Left hindlimb (tissue), 1 donor: ENCODE measurements at places on chromosomes 3 and 15.

DNA sequence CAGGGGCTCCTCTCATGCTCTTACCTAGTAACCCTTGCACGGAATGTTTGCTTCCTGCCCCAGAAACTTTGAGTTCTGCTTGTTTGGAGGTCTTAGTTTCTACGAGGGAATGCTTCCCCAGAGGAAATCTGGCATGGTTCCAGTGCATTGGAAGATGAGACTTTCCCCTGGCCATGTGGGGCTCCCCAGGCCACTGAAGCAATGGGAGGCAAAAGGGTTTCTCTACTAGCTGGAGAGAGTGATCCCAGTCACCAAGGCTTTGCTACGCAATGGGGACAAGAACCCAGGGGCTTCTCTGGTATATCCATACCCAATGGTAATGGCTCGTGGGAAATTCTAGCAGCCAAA is 44.2 kb upstream of the RPL32 start:
- DNase-seq, result no peak

DNA sequence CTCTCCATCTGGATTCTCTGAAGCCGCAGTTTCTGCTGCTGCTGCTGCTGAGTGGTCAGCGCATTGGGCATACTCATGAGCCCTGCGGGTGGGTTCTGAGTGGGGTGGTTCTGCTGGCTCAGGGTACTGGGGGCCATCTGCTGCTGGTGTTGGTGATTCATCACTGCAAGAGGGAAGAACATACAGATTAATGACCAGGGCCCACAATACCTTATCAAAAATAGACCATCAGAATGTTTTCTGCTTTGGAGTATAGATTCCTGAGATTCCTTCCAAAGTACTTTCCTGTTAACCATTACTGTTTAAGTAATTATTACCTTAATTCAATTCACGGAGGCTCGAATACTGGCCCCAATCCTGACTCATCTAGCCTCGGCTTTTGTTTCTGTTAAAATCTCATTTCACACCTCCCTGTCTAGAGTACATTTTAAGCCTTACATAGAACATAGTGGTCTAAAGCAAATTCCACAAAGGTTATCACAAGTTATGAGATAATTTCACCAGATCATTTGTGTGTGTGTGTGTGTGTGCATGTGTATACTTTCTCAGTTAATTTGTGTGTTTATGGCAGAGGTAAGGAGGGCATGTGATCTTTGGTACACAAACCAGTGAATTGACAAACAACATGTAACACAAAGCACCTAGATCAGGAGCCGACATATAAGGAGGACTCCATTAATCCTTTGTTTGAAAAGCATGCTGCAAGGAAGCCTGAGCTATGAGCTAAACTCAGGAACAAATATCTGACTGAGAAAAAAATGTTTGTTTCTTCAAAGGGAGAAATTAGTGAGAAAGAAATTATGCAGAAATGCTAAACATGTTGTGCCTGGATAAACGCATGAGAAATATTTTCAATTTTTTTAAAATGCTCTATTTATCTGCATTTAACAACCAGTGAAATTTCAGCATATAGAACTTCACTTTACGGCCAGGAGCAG is 68.1 kb downstream of the TM4SF4 start:
- no peak for DNase-seq

DNA sequence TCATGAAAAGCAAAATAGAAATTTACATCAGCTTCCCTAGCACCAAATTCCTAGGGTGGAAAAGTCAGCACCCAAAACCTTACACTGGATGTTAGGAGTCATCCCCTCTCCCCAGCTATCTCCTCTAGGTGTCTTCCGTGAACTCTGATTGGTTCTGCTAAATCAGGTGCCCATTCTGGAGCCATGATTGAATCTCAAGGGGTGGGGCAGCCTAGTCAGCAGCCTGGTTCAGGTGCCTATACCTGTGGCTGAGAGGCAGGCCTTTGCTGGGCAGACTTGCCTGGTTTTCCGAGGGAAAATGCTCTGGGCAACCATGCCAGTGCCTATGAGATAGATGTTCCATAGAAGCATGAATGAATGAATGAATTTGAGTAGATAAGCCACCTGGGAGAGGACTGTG is 336.7 kb downstream of the LRTM1 start:
- no peak for DNase-seq

DNA sequence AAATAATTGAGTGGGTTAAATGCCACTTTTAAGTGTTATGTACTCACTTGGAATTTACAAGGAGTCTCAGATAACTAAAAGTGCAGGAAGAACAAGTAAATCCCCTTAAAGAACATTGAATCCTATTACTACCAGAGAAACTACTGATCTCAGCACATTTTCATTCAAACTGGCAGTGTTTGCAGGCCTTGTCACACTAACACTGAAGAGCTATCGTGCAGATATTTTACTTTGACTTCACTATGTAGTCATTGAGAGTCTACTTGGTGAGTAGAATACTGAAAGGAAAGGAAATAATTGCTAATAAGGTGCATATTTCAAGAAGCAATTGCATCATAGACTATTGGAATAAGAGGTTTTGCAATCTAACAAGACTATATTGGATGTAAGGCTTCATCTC is 721.4 kb upstream of the CBLB start:
- DNase-seq, result no peak

- no peak for DNase-seq
Observed at GRCh38 chr15:69604072-69604411, 151.4 kb downstream of the RPLP1 start.

GRCh38 chr3:13002398-13003124 is 70.7 kb downstream of the IQSEC1 start:
- no peak for DNase-seq

- no peak for DNase-seq
Observed at GRCh38 chr15:72706266-72706665, 20.3 kb downstream of the BBS4 start.

- DNase-seq, result no peak
Observed at GRCh38 chr15:83284559-83285283, at the start of gene BNC1. TSS of gene BNC1 (minus strand) at chr15:83284664. CDS start at chr15:83284628, 36 bp downstream.

GRCh38 chr3:23189187-23189586 is 13.9 kb upstream of the UBE2E2 start:
- no peak for DNase-seq

DNA sequence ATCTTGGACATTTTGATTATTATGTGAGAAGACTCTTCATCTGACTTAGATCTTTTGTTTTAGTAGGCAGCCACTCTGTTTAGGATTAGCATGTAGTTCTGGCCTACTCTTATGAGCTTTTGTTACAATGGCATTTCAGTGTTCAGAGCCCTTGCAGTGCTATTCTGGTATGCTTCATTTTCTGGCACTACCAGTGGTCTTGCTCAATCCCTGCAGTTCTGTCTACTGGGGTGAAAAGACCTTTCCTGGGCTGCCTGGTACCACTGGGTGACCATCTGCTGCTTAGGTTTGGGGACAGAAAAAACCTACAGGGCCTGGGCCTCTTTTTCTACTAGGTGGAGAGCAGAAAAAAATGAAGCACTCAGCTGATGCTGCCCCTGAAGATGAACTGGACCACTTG is 42.5 kb downstream of the IL16 start:
- no peak for DNase-seq

DNA sequence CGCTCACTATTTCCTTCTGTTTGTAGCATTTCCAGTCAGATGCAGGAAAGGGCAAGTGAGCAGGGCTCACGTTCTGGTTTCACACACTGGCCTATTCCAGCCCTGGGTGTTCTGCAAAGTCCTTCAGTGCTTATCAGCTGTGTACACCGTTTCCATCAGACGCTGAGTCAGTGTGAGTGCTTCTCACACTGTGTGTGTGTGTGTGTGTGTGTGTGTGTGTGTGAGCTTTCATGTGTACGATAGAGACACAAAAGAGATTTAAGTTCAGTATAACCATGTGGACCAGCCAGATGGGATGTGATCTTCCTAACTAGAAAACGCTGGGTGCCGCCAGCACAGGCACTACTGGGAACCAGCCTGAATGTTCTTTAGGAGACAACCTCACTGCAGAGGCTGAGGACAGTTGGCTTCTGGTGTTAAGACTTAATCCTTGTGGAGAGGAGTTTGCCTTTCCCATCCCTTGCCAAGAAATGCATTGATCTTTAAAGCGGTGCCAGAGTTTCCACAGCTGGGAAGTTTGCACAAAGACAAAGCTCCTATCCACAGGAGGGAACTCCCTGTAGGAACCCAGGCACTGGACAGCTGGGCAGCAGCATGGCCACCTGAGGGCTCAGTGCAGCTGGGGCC is 3.9 kb upstream of the CHSY1 start:
- peak; percentile 71 for DNase-seq

- peak; percentile 76 for DNase-seq
Observed at GRCh38 chr15:52528564-52529340, at the start of gene MYO5A. TSS of gene MYO5A (minus strand) at chr15:52528880. CDS start at chr15:52528806, 74 bp downstream.

DNA sequence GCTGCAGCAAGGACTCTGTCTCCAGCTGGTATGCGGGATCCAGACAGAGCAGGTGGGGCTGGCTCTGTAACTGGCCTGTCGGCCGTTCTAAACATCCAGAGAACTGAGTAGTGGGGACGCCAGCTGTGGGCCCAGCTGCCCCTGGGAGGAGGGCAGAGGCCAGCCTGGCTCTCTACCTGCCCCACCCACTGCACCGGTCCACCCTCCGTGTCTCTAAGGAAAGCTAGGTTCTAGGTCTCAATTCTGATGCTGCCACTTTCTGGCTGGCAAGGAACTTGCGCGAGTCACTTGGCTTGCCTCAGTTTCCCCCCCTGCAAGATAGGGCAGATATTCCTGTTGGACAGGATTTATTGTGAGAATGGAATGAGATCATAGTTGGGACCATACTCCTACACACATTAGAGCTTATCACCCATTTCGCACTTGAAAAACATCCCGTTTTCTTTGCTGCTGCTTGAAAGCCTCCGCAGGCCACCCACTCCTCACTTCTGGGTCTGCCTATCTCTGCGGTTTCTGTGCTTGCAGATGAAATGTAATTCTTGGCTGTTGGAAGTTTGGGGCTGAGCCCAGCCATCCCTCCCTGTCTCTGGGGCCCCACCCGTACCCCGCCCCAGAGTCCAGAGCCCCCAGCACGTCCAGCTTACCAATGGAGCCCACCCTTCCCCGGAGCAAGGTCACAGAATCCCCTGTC is 65.8 kb downstream of the IQSEC1 start:
- DNase-seq, result no peak

GRCh38 chr3:32303399-32303747 is 64.9 kb downstream of the CMTM8 start:
- DNase-seq, result no peak

DNA sequence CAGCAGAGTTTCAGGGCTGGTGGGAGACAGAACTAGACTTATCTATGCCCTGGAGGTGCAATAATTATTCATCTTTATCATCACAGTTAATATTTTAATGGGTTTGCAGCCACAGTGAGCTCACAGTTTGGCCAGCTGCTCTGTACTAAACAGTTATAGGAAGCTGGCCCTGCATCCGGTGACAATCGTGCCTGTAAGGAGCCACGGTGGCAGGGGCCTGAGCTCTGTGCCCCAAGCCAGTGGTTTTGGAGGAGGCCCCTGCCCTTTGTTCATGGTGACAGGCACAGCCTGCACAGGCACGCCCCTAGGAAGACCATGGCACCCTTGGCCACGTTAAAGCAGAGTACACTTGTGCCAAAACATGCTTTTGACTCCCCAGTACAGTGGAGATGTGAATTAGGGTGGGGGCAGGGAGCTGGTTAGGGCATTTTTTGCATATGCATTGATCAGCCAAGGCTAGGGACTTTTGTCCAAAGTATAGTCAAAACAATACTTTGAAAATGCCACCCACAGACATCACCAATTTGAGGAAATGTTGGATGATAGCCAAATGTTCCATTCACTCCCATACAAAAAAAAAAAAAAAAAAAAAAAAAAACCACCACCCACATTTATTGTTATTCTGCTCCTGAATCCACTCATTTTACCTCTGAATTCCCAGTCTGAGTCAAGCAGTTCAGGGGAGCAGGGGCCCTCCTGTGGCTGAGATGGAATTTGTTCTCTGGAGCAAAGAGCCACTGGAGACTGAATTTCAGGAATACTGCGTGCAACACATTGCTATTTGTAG is 3.4 kb upstream of the RFTN1 start:
- no peak for DNase-seq

GRCh38 chr3:168796339-168796738 is 700.6 kb upstream of the GOLIM4 start:
- DNase-seq, result no peak

- DNase-seq, result no peak
Observed at GRCh38 chr15:49712846-49713450, 92.1 kb downstream of the DTWD1 start.

- no peak for DNase-seq
Observed at GRCh38 chr15:88802991-88803240, 320 bp upstream of the ACAN start.

GRCh38 chr3:188320757-188321156 is 166.8 kb downstream of the LPP start:
- DNase-seq, result no peak

GRCh38 chr3:162643245-162643644 is 1146.6 kb downstream of the OTOL1 start:
- DNase-seq, result no peak

GRCh38 chr3:123067689-123068600 is 1.1 kb downstream of the PDIA5 start:
- DNase-seq, result no peak

DNA sequence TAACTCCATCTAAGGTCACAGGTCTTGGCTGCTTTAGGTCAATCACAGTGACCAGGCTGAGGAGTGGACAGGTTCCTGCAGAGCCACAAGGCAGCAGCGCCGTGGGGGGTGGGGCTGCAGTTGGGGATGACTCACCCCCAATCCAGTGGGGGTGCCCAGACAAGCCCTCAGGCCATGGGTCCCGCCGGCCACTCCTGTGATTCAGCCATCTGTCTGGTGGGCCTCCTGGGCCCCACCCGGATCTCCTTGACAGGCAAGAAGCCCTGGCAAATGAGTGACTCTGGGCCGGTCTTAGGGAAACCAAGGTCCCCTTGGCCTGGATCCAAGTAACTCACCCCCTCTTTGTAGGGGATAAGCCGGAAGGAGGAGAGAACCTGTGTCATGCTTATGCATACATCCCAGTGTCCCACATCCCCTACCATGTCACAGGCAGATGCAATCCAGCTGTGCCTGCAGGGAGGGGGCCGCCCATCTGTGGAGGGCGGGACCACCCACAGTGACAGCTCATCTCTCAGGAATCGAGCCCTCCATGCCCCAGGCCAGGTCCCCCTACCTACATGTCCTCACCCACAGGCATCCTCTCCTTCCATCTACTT is 495 bp upstream of the COL7A1 start:
- DNase-seq, result no peak

DNA sequence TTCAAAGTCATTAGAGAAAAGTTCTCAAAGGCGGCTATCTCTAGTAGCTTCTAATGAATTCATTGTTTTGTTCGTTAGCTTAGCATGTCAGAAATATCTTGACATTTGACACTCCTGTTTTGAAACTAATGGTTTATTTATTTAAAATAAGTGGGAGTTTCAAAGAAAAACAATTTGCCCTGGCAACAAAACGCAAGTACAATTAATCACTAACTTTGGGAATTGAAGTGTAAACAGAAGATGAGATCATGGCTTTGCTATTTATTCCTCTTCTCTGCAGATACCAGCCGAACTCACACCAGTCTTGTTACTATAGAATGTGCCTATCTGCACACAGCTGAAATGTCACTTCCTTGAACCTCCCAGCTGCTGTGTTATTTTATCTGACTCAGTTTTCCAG is 27.5 kb downstream of the MASP1 start:
- DNase-seq, result no peak

- DNase-seq, result no peak
Observed at GRCh38 chr3:170724599-170725280, 138.9 kb upstream of the SLC7A14 start.

- no peak for DNase-seq
Observed at GRCh38 chr3:143726727-143727126, 121.5 kb downstream of the SLC9A9 start.

- DNase-seq, result no peak
Observed at GRCh38 chr15:60912984-60913697, 316.0 kb downstream of the RORA start.
